NCI-H2107 (cell line): ENCODE measurements at places on chromosomes 16 and 17.

DNA sequence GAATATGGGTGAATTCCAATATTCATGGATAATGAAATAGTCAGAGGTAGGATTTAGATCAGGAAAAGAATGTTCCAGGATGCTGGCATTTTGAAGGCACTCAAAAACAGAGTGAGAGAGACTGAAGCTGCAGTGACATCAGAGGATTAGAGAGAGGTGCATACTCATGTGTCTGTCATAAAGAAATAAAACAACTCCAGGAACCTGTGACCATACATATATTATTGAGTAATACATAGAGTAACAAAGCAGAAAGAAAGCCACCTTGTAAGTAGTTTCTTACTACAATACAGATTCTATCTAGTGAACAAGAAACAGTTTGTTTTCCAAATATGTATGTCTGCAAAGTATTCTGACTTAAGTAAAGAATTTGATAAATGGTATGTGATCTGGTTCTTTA, 62.3 kb upstream of the PHOSPHO1 start:
- no peak for DNase-seq

DNA sequence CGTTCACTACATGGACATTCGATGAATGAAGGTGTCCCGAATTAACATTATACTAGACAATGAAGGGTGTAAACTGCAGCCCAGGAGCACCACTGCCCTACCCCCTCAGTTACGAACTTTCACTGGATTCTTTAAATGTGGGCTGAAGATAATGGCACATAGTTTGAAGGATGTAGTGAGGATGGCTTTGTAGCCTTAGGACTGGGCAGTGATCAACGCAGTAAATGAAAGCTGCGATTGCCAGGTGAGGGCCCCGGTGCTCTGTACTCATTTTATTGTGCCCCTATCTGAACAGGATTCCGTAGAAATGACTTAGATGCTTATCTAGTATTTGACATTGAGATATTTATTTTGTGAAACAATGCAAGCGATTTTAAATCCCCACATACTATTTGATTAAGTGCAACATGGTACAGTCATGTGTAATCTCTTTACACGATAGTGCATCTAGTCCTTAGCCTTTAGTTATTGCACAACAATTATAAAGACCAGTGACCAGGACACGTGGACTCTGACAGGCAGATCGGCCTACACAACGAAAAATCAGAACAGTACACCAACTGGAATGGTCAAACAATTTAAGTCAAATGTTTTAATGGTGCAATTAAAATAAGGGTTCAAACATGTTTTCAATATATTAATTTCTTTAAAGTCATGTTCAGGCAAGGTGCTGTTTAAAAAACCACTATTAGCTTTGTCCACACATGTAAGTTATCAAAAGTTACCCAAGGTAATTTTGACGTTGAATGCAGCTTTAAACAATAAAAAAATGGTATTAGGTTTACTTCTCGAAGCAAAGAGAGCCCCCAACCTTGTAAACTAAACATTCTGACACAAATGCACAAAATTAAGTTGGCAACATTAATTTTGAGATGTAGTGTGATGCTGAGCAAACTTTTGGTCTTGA, 17.4 kb upstream of the ERN1 start:
- DNase-seq, result no peak

DNA sequence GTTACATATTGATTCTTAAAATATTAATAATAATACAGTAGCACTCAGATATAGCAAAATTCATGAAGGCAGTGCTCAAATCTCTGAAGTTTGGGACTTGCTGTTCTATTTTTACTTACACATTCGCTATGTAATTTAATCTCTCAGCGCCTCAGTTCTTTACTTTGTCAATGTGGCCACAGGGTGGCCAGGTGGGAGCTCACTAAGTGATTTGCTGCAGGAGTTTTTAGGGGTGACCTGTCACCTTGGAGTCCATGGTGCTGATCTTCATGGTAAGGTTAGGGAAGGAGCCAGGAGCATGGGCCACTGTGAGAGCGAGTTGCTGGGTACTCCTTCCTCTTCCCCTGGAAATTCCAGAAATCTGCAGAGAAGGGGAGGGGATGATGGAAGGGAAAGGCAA, 28.1 kb downstream of the VWA3A start:
- DNase-seq, result no peak

DNA sequence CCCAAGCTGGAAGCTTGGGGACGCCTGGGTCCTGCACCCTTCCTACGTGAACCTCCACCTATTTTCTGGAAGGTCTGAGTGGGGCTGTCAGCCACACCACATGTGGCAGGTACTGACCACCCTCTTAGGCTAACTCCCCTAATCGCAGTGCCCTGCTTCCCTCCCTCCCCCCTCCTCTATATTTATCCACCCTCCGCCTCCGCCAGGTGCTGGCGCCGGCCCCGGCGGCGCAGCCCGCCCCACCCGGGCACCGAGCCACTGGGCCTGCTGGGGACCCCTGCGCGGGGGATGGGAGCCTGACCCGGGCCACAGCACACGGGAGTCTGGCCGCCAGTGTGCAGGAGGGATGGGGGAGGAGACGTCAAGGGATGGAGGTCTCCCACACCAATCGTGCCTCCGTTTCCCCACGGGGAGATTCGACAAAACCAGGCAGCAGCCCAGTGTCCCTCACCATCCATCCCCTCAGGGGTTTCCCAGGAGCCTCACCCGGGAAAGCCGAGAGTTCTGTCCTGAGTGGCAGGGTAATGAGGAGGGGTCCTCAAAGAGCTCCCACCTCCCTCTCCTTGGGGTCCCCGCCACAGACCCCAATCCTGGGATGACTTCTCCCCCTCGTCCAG, 1.3 kb downstream of the PLEKHH3 start:
- no peak for DNase-seq

GRCh38 chr16:83351846-83352245, 455.9 kb upstream of the HSBP1 start:
- DNase-seq, result no peak

GRCh38 chr16:9033125-9033830, 58.2 kb upstream of the HAPSTR1 start:
- peak; percentile 23 for DNase-seq

DNA sequence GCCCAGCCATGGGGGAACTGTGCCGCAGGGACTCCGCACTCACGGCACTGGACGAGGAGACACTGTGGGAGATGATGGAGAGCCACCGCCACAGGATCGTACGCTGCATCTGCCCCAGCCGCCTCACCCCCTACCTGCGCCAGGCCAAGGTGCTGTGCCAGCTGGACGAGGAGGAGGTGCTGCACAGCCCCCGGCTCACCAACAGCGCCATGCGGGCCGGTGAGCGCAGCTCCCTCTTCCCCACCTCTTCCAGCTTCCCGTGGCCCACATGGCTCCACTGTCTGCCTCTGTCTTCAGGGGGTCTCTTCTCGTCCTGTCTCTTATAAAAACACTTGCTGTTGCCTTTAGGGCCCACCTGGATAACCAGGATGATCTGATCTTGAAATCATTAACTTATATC, 11.6 kb downstream of the CARD14 start:
- no peak for DNase-seq

DNA sequence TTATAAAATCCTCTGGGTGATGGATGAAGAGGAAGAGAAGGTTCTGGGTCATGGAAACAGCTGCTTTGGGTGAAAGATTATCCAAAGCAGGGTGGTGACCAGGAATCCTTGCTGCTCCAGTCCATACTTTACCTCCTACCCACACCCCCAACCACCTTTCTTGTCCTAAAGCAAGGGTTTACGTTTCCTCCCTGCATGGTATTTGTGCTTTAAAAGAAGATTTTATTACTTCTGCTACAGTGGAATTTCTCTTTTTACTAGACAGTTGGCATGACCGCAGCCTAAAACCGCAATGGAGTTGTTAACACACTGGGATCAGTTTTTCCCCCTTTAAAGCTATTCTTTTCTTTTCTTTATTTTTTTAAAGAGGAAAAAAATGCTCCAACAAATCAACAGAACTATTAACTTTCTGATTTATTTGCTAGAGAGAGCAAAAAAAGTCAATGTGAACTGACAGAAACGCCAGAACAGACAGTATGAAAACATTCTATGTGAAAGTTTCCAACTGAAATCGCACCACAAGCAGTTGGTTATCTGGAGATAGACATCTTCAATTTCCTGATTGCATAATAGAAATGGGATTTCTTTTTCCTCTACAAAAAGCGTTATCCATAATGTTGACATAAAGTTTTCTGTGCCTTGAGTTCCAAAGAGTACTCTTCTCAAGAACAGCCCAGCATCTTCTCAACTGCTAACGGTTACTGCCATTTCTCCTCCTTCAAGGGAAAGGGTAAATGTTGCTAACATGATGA, 236.0 kb downstream of the IRX3 start:
- DNase-seq, result no peak

- DNase-seq, result no peak
Observed at GRCh38 chr17:15954222-15954621, 9.3 kb downstream of the ADORA2B start.

DNA sequence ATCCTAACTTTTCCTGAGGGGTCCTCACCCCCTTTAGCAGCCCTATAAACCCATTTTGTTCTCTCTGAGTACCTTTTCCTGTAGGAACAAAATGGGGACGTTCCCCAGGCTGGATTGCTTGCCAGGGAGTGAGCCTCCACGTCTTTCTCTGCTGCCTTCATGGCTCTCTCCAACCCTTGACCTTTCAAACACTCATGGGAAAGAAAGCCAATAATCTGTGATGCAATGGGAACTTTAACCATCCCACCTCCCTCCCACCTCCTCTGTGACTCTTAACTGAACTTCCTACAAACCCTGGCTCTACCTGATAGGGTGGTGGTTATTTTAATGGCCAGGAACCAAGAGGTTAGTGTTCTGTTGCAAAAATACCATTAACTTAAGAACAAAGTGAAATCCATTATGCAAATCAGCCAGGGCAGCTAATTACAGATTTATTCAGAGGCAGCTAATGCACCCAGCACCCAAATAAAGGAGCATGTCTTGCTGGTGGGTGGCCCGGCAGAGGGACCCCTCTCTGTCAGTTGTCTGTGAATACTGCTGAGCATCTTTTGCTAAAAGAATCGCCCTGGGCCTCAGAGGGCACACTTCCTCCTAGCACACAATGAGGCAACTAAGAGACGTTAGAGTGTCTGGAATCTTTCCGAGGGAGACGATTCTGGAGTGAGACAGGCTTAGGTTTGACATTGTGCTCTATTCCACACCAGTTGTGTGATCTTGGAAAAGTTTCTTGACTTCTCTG, 3.0 kb downstream of the PIPOX start:
- no peak for DNase-seq

DNA sequence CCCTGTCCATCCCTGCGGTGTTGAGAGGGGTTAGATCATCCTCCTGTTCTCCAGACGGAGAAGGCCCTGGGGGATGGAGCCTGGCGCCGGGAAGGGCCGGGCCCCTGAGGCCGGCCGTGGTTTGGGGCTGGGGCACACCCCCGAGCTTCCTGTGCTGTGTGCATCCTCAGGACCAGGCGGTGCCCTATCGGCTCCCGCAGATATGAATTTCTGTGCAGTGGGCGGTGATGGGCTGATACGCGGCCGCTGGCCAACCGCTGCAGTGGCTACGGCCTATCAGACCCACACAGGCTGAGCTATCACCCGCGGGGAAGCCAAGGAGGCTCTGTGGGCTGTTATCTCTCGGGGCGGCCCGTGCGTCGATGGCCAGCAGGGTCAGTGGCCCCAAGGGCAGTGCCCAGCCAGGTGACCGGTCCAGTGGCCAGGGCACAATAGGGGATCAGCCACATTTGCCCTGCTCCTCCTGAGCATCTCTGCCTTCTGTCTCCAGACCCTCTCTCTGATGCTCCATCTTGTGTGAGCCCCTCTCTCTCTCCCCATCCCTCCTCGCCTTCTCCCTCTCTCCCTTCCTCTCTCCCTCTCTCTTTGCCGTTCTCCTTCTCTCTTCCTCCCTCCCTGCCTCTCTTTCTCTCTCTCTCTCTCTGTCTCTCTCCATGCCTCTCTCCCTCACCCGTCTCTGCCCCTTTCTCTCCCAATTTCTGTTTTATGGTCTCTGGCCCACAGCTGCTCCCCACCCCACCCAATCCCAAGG, 38.7 kb downstream of the ZFPM1 start:
- DNase-seq, result no peak

DNA sequence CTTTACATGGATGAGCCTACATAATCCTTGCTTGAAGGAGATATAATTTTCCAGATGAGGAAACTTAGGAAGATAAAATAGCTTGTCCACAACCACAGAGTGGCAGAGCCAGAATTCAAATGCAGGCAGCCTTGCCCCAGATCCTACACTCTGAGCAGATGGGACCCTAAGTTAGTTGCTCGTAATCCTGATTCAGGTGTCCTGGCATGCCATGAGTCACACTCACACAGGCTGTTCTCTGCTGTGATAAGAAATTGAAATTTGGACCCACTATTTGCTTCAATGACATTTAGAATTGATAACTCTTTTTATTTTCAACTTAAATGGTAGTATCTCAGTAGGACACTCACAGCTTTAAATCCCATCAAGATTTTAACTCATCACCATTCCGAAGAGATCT, 150.7 kb upstream of the CACNG5 start:
- DNase-seq, result no peak

DNA sequence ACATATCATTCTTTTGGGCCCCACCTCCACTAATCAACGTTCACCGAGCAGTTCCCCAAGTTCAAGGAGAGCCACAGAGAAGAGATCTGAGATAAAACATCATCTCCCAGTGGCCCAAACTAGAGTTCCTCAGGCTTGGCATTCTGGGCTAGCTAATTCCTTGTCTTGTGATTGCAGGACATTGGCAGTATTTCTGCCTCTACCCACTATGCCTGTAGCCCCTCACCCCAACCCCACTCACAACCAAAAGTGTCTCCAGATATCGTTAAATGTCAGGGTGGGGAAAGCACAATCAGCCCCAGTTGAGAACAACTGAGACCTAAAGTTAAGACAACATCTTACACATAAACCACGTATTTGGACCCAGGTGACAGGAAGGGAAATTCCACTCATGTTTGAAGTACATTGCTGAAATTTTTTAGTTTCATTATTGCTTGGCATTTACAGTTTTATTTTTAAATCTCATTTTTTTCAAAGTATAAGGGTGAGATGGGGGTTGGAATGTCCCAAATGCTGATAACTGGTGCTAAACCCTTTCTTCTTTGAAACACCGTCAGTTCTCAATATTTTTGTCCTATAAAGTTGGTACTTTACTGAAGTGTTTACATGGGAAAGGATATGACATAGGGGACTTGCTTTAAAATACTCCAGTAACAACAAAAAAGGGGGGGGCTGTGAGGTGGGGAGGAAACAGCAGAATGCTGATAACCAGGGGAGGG, 13.6 kb downstream of the ZC3H7A start:
- no peak for DNase-seq

- no peak for DNase-seq
Observed at GRCh38 chr17:9636501-9636900, 8.8 kb upstream of the USP43 start.

DNA sequence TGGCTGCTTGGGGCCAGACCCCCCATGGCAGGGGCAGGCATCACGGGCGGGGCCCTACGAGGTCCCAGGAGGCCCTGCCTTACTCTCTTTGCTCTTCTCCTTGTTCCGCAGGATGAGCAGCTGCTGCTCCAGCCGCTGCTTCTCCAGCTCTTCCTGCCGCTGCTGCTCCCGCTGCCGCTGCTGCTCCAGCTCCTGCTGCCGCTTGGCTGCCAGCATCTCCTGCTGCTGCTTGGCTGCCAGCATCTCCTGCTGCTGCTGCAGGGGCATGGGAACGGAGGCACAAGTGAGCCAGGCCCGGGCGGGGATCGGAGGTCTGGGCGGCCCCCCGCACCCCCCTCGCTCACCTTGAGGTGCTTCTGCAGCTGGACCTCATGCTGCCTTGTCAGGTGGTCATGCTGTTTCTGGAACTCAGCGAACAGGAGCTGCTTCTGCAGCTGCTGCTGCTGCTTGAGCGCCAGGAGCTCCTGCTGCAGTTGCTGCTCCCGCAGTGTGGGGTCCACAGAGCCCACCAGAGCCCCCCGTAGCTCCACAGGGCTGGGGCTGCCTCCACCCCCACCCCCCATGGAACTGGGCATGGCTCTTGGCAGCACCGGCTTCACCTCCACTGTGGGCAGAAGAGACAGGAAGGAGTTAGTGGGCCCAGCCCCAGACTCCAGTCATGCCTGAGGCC, 22.8 kb downstream of the G6PC3 start:
- no peak for DNase-seq
